Cortex of kidney (tissue), 1 donor: ENCODE measurements at places on chromosomes 16 and 17.

DNA sequence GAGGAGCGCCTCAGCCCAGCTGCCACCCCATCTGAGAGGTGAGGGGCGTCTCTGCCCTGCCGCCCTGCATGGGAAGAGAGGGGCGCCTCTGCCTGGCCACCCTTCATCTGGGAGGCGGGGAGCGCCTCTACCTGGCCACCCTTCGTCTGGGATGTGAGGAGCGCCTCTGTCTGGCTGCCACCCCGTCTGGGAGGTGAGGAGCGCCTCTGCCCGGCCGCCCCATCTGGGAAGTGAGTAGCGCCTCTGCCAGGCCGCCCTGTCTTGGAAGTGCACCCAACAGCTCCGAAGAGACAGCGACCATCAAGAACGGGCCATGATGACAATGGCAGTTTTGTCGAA is 114.4 kb upstream of the CES5A start:
- no peak for DNase-seq

DNA sequence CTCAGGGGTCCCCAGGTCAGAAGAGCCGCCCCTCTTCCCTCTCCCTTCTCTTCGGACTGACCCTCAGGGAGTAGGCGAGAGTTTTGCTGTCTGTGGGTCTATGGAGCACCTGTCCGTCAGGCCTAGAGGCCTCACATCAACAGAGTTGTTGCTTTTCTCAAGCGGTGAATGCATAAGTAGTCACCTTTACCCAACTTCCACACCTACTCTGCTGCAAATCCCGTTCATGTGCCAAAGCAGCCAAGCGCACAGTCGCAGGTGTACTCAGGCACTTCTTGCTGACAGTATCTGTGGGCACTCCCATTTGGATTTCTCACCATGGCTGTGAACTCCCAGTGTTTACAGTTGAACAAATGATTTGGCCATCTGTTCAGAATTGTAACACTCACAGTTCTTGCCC is 4.0 kb upstream of the FA2H start:
- DNase-seq = no peak

DNA sequence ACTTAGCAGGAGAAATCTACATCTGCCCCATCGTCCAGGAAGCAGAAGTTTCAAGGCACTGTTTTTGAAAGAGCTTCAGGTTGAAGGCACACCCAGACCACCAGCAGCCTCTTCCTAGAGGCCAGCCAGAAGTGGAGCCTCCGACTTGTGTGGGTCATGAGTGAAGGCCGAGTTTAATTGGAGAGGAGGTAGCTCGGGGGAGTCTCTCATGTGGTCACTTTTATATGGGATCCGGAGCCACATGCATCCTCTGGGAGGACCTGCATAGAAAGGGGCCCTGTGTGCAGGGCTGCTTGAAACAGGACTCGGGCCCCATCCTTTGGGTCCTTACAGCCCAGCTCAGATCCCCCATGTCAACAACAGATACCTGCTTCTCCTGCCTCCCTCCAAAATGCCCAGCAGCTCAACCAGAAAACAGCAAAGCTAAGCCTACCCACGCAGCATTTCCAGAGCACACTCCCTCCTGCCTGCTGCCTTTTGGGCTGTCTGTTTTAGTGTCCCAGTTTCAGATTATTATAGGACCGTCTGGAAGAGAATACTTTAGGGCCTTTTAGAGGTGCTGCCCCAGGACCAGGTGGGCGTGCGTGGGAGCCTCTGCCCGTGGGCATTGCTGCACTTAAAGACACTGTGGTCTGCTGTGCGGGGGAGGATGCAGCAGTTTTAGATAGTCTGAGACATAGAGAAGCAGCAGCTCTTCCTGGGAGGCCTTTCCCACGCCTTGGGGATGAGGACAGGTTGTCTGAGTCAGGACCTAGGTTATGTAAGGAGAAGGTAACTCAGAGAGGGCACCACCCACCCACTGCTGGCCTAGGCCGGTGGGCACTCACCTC is 29.5 kb downstream of the MPRIP start:
- DNase-seq = no peak

- no peak for DNase-seq
These were observed 82.0 kb upstream of the ALOX12 start for GRCh38 chr17:6913608-6914443.

- DNase-seq = no peak
These were observed 397.6 kb downstream of the MAF start for GRCh38 chr16:79202977-79203376.

GRCh38 chr17:42005166-42005565 is 12.1 kb downstream of the DNAJC7 start:
- DNase-seq = no peak

DNA sequence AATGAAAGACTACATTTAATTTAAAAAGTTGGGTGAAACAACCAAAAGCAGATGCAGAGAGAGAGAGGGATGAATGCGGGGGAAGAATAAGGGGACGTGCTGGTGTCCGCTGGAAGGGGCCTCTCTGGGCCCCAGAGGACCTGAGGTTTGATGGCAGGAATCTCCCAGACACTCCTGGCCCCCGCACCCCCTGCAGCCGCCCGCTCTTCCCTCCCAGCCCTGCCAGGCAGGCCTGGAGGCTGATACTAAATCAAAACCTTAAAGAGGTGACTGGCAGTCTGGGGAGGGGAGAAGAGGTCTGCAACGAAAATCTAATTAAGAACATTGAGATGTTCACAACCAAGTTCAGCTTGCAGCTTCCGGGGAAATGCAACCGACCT is 2.4 kb downstream of the FOXL1 start:
- no peak for DNase-seq

DNA sequence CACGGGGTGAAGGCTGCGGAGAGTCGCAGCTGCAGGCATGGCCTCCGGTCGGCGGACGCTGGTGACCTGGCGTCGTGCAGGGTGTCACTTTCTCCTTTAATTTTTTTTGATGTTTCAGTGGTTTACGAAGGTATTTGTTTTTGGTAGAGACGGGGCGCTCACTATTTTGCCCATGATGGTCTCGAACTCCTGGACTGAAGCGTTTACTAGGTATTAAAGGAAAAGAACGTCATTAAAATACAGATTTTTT is 17.1 kb downstream of the ZNF213 start:
- no peak for DNase-seq

DNA sequence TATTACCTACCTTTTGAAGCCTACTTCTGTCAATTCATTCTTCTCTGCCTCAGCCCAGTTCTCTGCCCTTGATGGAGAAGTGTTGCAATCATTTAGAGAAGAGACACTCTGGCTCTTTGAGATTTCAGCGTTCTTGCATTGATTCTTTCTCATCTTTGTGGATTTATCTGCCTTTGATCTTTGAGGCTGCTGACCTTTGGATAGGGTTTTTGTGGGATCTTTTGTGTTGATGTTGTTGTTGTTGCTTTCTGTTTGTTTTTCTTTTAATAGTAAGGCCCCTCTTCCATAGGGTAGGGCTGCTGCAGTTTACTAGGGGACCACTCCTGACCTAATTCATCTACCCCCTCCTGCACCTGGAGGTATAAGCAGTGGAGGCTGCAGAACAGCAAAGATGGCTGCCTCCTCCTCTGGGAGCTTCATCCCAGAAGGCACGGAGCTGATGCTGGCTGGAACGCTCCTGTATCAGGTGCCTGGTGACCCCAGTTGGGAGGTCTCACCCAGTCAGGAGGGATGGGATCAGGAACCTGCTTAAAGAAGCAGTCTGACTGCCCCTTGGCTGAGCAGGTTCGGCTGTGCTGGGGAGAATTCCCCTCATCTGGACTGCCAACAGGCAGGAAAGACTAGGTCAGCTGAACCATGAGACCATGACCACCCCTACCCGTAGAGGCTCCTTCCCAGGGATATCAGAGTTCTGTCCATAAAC is 28.0 kb downstream of the NFATC3 start:
- no peak for DNase-seq

- no peak for DNase-seq
These were observed 27.3 kb downstream of the NUBP1 start for GRCh38 chr16:10770907-10771306.

DNA sequence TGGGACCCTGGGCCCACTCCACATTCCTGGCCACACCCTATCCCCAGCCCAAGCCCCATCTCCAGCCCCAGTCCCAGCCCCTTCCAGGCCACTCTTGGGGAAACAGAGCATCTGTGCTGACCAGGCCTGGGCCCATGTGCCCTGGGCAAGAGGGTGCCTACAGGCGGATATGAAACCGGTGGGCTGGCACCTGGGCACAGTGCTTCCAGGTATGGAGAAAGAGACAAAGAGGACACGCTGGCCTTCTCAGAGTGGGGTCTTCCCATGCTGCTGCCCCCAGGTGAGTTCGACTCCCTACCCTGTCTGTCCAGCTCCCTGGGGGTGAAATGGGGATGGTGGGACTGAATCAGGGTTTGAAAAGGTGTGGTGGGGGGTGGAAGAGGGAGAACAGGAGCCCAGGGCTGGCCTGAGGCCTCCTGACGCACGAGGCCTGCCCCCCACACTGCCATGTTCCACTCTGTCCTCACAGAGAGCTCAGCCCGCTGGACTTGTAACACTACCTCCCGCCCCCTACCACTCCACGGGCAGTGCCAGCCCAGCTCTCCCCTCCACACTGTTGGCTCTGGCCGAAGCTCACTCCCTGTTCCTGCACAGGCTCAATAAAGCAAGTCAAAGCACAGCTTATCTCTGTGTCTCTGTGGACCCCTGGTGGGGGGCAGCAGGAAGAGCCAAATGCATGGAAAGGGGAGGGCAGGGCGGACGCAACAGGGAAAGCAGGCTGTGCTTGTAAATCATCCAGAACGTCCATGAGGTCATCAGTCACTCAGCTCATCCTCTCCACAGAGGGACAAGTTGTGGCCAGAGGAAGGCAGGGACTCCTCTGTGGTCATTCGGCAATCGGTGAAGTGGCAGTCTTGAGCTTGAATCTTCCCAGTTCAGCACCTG is 71.1 kb upstream of the TMEM97 start:
- DNase-seq = no peak
